Astrocyte of the spinal cord (primary cell): ENCODE measurements at places on chromosomes 13 and 19.

- no peak for DNase-seq
These were observed 15.4 kb upstream of the MATK start for GRCh38 chr19:3801412-3802096.

- DNase-seq = no peak
These were observed 214.9 kb upstream of the EDNRB start for GRCh38 chr13:78133511-78133910.

GRCh38 chr13:40190641-40191100 lies 475.8 kb downstream of the FOXO1 start:
- DNase-seq = peak; percentile 80

- peak; percentile 93 for DNase-seq
These were observed 327.8 kb downstream of the SUCLA2 start for GRCh38 chr13:47673009-47673850.

GRCh38 chr13:99342723-99343315 lies 35.6 kb upstream of the GPR183 start:
- no peak for DNase-seq

- DNase-seq = peak; percentile 56
These were observed 65.1 kb downstream of the ZNF823 start for GRCh38 chr19:11673608-11674041.

DNA sequence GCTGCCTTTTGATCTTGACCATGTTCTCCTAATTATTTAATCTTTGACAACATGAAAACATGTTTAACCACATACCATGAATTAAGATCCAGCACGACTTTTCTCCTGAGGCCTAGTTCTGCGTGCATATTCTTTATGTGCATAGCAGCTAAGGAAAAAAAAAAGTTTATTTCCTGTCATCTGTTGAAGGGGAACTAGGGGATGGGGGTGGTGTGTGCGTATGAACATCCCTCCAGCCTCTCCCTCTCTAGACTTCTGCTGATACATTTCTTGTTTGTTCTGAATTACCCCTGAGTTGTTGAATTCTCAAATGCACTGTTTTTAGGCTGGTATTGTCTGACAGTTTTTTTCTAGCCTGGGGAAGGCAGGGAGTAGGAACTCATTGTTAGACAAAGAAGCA lies 543.3 kb downstream of the FGF9 start:
- no peak for DNase-seq

GRCh38 chr13:37382146-37382545 lies 216.4 kb downstream of the POSTN start:
- DNase-seq = peak; percentile 7

- no peak for DNase-seq
These were observed 7.3 kb downstream of the KLK8 start for GRCh38 chr19:50994129-50994528.

DNA sequence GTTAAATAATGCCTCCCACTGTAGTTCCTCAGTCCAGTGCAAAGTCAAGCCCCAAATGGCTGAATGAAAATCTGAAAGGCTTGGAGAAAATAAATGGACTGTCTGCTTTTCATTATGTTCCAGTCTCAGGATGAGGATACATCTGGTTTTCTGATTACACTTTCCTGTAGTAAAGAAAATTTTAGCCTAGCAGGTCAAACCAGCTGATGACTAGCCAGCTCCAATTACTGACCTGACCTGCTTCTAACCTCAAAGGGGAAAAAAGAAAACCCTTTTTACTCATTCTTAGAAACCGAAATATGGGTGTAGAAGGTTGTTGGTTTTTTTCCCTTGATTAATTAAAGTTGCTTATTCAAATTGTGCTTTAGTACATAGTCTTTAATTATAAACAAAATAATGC lies 418.4 kb downstream of the EFNB2 start:
- DNase-seq = peak; percentile 76

DNA sequence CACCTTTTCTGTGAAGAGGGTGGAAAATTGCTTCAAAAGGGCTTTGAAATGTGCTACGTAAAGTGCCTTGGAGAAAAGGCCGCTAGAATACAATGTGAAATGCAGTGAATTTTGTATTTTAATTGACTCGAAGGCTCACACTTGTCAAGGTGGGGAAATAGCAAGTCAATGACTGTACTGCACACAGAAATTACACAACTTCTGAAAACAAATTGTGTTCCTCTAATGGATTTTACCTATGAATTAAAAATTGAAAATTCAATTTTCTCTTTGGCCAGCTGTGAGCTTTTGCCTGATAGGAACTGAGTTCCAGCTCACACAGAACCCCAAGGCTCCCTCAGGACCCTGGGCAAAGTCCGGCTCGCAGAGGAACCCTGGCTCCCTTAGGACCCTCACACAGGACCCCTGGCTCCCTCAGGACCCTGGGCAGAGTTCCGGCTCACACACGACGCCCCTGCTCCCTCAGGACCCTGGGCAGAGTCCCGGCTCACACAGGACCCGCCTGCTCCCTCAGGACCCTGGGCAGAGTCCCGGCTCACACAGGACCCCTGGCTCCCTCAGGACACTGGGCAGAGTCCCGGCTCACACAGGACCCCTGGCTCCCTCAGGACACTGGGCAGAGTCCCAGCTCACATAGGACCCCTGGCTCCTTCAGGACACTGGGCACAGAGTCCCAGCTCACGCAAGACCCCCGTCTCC lies 324.9 kb downstream of the UQCRFS1 start:
- no peak for DNase-seq

- no peak for DNase-seq
These were observed 91.7 kb downstream of the ATP8A2 start for GRCh38 chr13:25463496-25463895.

DNA sequence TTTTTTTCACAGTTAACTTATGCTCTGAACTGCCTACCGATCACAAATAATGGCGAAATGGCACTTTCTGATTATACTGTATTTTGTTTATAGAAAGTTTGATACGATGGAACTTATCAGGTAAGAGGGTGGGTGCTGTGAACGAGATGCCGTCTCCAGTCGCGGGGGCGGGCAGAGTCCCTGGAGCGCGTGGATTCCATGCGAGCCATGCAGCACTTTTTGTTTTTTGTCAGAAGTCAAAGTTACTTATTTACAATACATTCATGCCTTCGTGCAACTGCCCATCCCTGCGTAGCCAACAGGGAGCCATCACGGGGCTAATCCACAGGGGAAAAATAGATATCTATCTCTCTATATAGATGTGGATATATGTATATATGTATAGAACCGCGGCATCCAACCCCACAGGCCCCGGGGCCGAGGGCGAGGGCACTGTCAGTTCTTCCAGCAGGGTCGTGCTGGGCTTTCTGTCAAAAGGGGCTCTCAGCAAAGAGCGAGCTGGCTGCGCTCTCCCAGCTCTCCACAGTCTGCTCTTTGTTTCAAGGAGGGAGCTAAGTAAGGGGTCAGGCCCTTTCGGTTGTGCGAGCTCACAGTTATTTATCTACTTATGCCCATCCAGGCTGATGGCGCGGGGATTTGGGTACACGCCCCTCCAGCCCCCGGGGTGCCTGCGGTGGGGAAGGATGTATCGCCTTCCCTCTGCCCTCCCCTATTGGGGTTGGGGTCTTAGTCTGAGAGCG lies 3.4 kb downstream of the SLITRK1 start:
- no peak for DNase-seq

DNA sequence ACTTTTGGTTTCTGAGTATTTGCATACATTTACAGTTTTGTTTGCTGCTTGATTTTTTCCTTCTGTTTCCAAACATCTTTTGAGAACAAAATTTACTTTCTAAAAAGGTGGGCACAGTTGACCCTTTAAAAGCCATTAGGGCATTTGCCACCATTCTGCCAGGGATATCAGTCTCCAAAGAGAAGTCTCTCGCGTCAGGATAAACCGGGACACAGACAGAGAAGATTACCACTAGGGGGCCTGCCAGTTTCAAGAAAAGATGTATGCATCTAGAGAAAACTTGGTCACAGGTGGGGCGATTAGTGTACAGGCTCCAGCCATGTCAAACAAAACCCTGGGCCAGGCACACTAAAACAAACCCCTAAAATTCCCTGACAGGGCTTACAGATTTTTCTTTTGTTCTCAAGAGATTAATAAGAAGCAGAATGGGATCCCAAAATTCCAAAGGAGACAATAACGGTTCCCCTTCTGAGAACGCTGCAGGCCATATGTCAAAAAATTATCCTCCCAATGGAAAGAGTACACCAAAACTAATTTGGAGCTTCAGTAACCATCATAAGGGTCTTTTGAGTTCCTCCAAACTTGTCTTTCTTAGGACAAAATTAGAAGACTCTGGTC lies 10.7 kb upstream of the PABPC3 start:
- peak; percentile 43 for DNase-seq

- DNase-seq = peak; percentile 37
These were observed 51.1 kb downstream of the MLLT1 start for GRCh38 chr19:6228551-6229215.

DNA sequence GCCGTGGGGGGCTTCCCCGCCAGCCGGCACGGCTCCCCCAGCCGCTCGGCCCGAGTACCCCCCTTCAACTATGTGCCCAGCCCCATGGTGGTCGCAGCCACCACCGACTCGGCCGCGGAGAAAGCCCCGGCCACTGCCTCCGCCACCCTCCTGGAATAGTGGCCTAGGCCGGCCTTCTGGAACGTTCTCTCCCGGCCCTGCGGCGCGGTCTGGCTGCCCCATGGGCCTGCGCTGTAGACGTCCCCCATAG lies 9.0 kb downstream of the C19orf25 start:
- no peak for DNase-seq

GRCh38 chr13:112231451-112232083 lies 144.6 kb upstream of the SPACA7 start:
- DNase-seq = no peak

DNA sequence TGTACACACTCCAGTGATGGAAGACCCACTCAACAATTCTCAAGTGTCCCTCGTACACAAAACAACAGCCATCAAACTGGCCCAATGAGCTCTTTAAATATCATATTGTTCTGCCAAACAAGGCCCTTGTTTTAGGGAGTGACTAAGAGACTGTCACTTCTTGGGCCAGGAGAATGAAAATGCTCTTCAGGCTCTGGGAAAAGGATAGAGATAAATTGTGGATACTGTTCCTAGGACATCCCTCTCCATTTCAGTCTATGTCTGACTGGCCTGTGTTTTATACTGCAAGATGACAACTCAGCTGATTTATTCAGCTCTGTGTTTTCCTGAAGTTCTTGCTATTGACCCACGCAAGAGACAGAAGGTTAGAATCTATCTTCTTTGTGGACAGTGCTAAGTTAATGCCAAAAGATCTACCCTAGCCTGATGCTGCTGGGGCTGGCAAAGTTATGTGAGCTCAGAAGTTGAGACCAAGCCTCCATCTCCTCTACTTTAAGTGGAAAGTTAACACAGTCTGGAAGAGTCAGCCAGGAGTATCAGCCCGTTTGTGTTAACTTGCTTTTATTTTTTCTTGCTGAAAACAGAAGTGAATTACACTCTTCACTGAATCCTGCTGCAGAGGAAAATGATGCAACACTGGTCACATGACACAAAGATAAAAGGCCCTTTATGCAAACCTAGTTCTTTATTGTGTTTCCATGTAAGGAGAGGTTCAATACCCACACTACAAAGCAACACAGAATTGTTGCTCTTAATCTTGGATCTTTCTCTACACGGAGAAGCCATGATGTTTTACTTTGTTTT lies 14.6 kb downstream of the FRY start:
- DNase-seq = peak; percentile 46

GRCh38 chr19:36876993-36877938 lies 26.6 kb downstream of the ZNF345 start:
- DNase-seq = peak; percentile 11

GRCh38 chr13:103213152-103213551 lies 146.9 kb upstream of the SLC10A2 start:
- no peak for DNase-seq

- DNase-seq = no peak
These were observed 24.4 kb downstream of the SPATA13 start for GRCh38 chr13:24184882-24185281.

DNA sequence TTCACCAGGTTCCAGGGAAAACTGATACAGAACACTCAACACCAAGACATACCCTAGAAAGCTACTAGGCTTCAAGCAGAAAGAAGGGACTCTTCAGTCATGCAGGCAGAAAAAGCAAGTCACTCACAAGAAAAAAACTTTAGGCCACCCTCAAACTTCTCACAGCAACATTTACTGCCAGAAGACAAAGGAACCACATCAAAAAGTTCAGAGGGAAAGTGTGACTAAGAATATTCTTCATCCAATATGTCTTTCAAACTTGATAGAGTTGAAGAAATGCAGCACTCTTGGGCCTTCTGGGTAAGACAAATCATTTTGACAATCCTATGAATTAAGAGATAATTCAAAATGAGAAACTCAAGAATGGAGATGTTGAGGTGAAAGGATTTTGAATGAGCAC lies 7.7 kb downstream of the DZIP1 start:
- no peak for DNase-seq

- DNase-seq = peak; percentile 73
These were observed 96.7 kb downstream of the GJA3 start for GRCh38 chr13:20064128-20064527.

DNA sequence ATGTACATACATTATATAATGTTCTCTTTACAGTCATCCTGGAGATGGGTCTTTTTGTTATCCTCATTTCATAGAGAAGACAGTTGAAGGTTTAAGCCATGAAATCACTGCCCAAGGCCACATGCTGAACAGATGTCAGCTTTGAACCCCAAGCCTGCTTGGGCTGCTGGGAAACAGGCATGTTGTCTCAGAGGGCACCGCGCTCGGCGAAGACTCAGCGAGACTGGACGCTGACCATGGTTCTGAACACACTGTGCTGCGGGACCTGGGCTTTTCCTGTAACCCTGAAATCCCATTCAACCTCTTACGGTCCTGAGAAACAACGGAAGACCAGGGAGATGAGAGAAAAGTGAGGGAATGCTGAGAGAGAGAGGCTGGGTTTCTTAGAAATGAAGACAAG lies 27.3 kb downstream of the LRFN3 start:
- DNase-seq = peak; percentile 56

- DNase-seq = no peak
These were observed 920.0 kb downstream of the UQCRFS1 start for GRCh38 chr19:28292822-28293500.

DNA sequence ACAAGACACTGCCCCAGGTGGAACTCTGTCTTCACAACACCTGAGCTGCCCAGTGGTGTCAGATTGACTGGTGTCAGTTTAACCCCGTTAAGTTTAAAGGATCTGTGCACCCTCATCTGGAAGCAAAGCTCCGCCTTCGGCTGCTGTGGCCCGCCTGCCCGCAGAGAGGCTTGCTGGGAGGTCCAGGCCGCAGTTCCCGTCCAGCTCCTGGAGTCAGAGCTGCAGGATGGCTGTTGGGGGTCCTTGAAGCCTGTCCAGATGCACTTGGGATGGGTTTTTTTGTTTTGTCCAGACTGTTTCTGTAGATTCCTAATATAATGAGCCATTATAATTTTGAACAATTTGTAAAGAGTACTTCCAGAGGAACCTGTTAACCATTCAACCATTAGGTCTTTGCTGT lies 16.1 kb downstream of the CUL4A start:
- no peak for DNase-seq

GRCh38 chr19:13260883-13261653 lies 110.9 kb downstream of the IER2 start:
- peak; percentile 89 for DNase-seq

- DNase-seq = no peak
These were observed 154.8 kb downstream of the ABCC4 start for GRCh38 chr13:95146486-95146885.

DNA sequence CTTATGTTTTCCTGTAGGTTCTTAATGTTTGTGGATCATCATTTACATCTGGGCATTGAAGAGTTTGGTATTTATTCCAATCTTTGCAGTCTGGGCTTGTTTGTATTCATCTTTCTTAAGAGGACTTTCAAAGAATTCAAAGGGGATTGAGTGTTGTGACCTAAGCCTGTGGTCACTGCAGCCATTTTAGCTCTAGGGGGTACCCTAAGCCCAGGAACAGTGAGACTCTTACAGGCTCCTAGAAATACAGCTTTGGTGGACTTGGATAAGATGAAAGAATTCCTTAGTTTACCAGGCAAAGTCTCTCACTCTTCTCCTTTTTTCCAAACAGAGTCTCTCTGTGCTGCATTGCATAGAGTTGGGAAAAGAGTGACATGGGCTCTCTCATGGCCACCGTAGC lies 2539.0 kb upstream of the PCDH20 start:
- no peak for DNase-seq
